HTR-8/SVneo (cell line): ENCODE measurements at places on chromosomes 12 and 14.

- no peak for DNase-seq
These were observed 42.2 kb downstream of the PTPRO start for GRCh38 chr12:15364221-15365160.

GRCh38 chr12:76919383-76920171 lies 40.8 kb upstream of the CSRP2 start:
- DNase-seq: no peak

GRCh38 chr14:75449696-75450095 lies 21.9 kb downstream of the JDP2 start:
- no peak for DNase-seq

DNA sequence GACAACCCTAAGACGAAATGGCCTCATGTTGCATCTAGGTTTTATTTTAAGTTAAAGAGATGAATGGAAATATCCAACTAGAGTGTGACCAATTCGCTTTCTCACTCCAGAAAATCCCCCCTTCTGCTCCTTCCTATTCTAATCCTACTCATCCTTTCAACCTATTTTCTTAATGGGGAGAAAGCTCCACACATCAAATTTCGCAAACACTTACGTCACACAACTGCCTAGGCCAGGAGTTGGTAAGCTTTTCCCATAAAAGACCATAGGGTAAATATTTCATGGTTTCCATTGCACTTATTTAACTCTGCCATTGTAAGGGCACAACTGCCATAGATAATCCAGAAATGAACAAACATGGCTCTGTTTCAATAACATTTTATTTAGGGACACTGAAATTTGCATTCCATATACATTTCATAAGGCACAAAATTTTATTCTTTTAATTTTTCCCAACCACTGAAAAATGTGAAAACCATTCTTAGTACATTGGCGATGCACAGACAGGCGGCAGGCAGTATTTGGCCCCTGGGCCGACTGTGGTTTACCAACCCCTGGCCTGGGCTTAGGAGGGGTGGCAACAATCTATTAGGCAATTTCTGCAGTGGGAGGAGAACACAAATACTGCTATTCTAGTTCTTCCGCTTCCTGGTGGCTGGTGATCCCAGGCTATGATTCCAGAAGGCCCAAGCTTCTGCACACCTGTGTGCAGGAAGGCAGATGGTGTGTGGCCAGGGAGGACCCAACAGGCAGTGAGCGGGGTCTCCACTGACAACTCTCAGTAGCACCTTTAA lies 67.2 kb upstream of the FOXN3 start:
- DNase-seq: no peak

- no peak for DNase-seq
These were observed 214.1 kb upstream of the FLRT2 start for GRCh38 chr14:85315733-85316290.

GRCh38 chr14:20848316-20848954 lies 42.8 kb upstream of the RNASE3 start:
- DNase-seq: no peak

DNA sequence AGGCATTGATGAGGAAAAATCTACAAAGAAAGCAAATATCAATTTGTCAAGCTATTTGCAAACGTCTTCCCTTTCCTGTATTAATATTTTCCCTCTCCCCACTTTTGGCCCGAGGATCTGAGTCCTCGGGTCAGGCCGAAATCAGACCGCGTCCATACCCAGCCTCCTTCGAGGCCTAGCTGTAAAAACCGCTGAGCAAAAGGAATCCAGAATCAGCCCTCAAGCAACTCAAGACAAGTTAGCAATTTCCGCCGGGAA lies 353 bp upstream of the MAPK1IP1L start:
- no peak for DNase-seq

GRCh38 chr12:56338308-56339157 lies at the start of gene IL23A:
IL23A (plus strand) TSS chr12:56338884; CDS start chr12:56339045, 161 bp downstream.
- DNase-seq: no peak

DNA sequence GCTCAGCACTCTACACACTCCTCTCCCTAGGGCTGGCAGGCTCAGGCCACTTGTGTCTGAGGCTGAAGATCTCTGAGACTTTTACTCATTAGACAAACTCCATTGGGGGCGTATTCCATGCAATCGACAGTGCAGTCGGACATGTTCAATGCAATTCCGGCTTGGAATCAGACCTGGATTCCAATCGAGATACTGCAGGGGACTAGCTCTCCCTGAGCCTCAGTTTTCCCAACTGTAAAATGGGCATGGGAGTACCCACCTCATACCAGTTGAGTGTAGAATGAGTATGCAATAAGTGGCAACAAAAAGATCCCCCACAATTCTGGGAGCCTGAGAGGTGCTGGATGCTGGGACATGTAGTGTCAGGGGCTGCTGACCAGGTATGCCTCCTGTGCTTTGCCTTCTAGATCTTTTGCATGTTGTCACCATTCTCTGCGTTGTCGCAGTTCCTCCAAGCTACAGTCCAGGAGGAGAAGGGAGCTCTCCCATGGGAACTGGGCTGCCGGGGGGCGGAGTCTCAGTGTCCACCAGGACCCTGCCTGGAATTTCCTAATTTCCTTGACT lies 8.3 kb downstream of the TTC6 start:
- DNase-seq: no peak

DNA sequence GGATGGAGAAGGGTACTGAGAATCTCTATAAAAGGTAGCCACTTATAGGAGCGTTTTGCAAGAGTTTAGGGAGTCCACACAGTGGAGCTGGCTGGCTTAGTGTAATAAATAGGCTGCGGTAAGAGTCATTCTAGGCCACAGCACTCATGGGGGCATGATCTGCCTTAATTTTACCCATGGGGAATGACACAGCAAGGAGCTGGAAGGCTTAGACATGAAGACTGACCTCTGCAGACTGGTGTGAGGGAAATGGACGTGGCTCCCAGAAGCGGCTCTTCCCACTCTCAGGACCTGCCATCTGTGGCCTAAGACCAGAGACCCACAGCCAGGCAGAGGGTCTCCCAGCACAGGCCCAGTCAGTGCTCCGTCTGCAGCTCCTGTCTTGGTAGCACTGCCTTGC lies 173.3 kb downstream of the PPM1H start:
- DNase-seq: no peak

- no peak for DNase-seq
These were observed 126.0 kb upstream of the COCH start for GRCh38 chr14:30748343-30748742.

GRCh38 chr14:96893966-96894622 lies 96.9 kb downstream of the VRK1 start:
- no peak for DNase-seq

GRCh38 chr12:6461401-6462233 lies 8.9 kb downstream of the VAMP1 start:
- no peak for DNase-seq

- DNase-seq: no peak
These were observed 23.9 kb upstream of the DUSP6 start for GRCh38 chr12:89376202-89376529.

DNA sequence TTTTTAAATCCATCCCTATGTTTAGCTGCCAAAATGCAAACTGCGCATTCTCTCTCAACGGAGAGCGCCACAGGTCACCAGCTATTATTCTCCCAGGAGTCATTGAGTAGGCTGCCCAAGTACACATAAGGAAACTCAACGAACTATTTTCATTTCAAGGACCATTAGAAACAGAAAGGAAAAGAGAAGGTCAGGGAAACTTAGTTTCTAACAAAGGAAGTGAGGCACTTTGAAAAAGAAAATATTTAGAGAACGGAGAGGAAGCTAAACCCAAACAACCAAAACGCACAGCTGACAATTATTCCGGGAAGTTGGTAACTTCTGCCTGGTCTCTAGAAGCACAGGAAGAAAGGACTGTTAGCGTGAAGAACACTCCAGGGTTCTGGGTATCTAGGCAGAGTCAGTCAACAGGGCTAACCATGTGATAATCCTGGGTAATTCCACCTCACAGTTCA lies 23.5 kb downstream of the GPHB5 start:
- DNase-seq: no peak

- DNase-seq: no peak
These were observed 4.5 kb downstream of the MYL6 start for GRCh38 chr12:56162468-56163290.

- DNase-seq: no peak
These were observed 104.4 kb upstream of the TMEM132D start for GRCh38 chr12:130008241-130008640.

DNA sequence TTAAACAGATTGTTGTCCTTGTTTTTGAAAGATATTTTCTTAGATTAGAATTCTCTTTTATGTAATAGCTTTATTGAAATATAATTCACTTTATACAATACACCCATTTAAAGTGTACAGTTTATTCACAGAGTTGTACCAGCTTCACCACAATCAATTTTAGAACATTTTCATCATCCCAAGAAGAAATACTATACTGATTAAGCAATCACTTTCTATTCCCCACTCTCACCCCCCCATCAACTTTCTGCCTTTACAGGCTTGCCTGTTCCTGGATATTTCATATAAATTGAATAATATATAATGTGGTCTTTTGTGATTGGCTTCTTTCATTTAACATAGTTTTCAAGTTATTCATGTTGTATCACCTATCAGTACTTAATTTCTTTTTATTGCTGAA lies 44.4 kb downstream of the ARHGAP5 start:
- DNase-seq: no peak
